ENCODE measurements at places on chromosomes 1 and 21. TPM values are rescaled to one million over a fixed set of nuclear protein-coding genes. Genes with fewer than 3 reads are reported as not detected.

The ANKRD34A gene
- 8.7 TPM for total RNA-seq

The NFIA gene
- 6.9 TPM for total RNA-seq

The FCN3 gene
- not detected for total RNA-seq

The SPRR2F gene
- not detected for total RNA-seq

The DNASE2B gene
- not detected for total RNA-seq

The RHEX gene
- not detected for total RNA-seq

The INSRR gene
- total RNA-seq: 0.11 TPM

The C1QB gene
- 0.65 TPM for total RNA-seq

The RHBDL2 gene
- total RNA-seq: not detected

DNA sequence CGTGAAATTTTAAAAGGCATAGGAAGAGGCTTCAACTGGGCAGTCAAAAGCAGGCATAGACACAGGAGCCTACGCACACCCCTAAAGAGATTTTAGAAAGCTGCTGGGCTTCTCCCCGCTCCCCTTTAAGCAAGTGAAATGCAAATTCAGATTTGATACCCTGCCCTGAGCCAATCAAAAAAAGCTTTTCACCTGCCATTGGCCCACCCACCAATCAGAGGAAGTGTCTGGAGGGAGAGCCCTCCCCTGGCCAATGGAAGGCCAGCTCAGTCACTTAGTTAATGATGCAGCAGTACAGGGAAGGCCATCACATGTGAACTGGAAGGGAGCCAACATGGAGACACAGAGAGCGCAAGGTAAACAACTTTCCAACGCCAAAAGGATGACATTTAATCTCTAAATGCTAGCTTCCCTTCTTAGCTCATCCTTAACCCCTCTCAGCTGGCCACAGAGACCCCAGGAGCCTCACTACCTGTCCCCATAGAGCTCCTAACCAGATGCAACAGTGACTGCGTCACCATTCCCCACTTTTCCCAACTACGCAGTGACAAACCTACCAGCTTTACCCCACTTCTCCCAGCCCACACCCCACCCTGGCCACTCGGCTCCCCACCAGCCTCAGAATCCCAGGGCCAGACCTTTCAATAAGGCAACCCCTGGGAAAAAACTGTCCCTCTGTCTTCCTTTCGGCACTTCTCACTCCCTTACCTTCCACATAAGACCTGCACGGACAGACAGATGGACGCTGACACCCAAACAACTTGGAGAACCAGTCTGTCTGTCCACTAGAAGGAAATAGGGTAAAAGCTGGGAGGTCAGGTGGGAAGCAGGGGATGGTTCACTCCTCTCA lies 71.0 kb downstream of the CD46 start:
- peak; percentile 63 for DNase-seq

DNA sequence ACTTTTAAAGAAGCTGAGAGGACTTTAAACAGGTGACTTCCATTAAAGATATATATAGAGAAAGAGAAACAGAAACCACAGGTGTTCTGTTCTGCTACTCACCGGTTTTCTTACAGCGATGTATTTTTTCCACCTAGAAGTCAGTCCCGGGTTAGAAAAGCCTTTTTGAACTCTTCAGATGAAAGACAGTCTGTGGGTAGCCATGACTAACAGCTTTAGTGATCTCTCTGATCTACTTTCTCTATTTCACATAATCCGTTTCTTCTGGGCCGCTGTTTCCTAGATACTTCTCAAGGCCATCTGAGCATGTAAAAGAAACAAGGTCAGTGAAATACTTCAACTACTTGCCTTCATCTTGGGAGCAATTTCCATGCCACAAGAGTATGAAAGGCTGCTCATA lies 25.1 kb downstream of the WDR64 start:
- DNase-seq: peak; percentile 8

GRCh38 chr1:24289937-24290595 lies 29.1 kb upstream of the GRHL3 start:
- no peak for DNase-seq

DNA sequence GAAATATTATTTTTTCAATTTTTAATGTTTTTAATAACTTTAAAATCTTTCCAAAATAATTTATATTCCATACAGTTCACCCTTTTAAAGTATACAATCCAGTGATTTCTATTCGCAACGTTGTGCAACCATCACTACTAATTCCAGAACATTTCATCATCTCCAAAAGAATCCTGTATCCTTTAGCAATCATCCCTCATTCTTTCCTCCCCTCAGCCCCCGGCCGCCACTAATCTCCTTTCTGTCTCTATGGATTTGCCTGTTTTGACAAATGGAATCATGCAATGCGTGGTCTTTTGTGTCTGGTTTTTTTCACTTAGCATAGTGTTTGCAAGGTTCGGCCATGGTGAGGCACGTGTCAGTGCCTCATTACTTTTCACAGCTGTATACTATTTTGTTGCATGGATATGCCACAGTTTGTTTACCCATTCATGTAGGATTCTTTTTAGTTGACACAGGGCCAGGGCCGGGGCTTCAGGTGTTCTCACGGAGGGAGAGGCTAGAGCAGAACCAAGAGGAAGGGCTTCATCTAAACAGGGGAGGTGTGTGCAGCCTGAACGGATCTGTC lies 40.6 kb upstream of the ZBTB40 start:
- DNase-seq: no peak

GRCh38 chr1:117564227-117565075 lies 41.4 kb upstream of the TENT5C start:
- no peak for DNase-seq

- no peak for DNase-seq
Measured at GRCh38 chr1:24540906-24541710, 14.8 kb upstream of the NCMAP start.

DNA sequence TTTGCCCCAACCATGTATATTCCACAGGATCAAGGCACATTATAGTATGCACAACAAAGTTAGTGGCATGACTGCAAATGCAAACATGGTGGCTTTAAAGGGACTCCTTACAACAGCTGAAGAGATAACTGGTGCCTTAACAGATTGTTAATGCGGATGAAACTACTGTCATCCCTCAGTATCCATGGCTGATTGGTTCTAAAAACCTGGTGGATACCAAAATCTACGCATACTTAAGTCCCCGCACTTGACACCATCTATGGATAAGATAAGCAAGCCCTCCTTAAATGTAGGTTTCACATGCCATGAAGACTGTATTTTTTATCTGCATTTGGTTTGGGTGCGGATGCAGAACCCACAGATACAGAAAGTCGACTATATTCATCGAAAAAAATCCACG lies 73.5 kb downstream of the ZNF644 start:
- DNase-seq: no peak

- no peak for DNase-seq
Measured at GRCh38 chr1:185074307-185074706, 28.9 kb downstream of the RNF2 start.

DNA sequence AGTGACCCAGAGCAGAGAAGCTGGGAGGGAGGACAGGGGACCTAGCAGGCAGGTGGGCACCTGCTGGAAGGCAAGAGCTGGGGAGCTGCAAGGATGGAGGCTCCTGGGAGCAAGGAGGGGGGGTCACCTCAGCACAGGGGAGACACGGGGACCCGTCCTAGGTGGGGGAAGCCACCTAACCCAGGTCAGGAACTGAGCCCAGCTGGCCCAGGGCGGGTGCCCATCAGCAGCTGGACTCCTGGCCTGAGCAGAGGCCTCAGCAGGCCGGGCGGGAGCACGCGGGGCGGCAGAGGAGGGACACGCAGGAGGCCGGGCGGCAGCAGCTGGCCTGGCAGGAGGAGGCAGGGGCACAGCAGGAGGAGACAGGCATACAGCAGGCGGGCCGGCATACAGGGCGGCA lies 949 bp downstream of the KRTAP10-1 start:
- DNase-seq: no peak

DNA sequence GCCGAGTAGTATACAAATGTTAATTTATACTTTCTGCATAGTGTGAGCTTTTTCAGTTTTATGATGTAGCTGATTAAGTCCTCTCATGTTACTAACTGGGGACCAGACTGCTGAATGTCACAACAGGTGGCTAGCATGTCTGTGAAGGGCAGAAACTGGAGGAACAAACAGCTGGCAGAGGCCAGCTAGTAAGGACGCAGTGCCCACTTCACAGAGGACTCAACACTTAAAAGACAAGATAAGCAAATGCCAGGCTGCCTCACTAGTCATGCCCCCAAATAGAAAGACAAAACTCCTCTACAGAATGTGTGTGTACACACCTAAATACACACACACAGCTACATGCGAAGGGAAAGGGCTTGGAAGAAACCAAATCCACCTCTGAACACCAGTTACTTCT lies 73.8 kb upstream of the ZNF678 start:
- DNase-seq: no peak

GRCh38 chr21:20800106-20800505 lies 198.1 kb upstream of the NCAM2 start:
- DNase-seq: no peak

DNA sequence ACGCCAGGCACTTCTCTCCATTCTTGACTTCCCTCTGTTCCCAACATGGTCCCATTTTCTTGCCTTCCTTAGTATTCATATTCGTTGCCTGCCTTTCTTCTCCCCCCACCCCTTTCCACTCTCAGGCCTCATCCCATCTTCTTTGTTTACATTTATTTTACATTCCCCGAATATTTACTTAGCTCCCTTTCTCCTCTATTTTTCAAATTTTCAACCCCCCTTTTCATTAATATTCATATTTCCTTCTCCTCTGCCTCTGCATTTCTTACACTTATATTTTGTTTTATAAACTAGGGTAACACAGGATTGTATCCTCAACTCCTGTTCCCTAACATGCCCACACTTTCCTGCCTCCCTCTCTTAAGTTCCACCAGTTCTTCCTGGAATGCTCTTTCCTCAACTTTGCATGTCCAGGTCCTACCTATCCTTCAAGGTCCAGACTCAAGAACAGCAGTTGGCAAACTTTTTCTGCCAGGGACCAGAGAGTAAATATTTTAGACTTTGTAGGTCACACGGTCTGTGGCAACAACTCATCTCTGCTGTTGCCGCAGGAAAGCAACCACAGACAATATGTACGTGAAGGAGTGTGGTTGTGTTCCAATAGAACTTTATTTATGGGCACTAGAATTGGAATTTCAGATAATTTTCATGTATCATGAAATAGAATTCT lies 29.8 kb upstream of the A3GALT2 start:
- no peak for DNase-seq

- DNase-seq: no peak
Measured at GRCh38 chr1:227587968-227588367, 24.6 kb downstream of the ZNF678 start.

DNA sequence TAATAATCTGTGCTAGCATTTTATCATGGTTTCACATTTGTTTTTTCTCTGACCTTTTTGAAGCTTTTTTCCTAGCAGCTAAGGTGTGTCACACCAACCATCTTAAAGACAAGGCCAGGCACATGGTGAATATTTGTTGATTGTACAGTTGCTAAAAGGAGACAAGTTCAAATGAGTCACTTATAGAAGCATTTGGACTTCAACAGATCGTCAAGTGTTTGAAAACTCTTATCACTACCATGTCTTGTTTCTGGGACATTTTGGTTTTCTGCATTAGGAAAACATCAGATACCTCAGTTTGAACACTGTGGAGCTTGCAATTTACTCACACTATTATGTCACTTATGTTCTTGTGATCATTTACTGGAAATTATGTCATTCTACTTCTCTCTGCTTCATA lies 407.3 kb downstream of the USP25 start:
- no peak for DNase-seq

DNA sequence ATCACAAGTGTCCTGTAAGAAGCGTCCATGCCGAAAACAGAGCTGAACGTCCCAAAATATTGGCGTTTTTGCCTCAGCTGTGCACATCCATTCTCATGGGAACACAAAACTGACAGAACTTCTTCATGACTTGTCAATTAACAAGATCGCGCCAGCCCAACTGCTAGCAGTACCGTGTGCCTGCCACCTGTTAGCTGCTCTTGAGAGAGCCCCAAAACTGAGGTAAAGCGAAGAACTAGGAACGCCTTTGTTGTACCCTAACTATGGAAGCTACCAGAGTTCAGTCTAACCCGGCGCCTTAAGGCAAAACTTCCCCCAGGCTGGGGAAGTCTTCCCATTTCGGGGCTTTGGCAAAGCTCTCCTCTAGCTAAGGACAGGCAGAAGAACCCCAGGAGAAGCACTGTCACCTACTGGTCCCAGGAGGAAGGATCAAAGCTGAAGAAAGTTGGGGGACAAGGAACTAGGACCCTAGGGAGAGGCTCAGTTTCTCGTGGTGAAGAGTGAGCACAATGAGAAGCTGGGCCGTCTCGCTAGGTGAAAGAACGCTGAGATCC lies 719 bp downstream of the EYA3 start:
- DNase-seq: no peak

Measured in activated T-cell treated with anti-CD3 and anti-CD28 coated beads, Interleukin-2, amount 50 U/mL, for 4 hours (primary cell).